ENCODE measurements at places on chromosomes 7 and 10.

- DNase-seq = no peak
Observed at GRCh38 chr7:139893999-139894398, 64.9 kb downstream of the TBXAS1 start.

DNA sequence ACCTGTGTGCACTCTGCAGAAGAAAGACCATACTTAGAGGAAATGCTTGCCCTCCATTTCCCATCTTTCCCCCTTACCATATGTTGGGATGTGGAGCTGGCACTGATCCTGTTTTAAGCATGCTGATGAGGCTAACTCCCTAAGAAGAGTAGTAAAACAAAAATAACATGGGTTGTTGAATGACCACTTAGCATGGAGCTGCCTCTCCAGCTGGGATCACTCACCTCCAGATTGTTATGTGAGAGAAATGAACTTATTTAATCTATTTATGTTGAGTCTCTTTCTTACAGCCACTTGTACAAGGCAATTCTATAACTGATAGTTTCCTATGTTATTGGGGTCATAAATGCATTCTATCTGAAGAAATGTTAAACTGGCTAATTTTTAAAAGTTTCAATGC is 17.0 kb downstream of the CTTNBP2 start:
- no peak for DNase-seq

GRCh38 chr10:114266521-114266920 is 27.5 kb downstream of the VWA2 start:
- no peak for DNase-seq

- DNase-seq = peak; percentile 69
Observed at GRCh38 chr10:125982260-125982948, 86.0 kb downstream of the FANK1 start.

DNA sequence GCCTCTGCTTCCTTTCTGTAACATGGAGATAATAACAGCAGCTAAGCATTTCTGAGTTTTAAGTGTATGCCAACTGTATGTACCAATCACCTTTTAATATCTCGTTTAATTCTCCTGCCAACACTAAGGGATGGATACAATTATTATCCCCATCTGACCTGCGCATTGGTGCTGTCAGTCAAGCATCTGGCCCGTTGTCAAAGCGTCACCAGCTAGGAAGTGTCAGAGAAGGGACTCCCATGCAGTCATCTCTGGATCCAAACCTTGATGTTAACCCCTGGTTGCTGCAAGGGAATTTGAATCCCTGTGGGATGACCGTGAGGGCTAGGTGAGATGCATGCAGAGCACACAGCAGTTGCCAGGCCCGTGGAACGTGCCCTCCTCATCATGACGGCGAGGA is 506.8 kb downstream of the SDK1 start:
- DNase-seq = no peak

DNA sequence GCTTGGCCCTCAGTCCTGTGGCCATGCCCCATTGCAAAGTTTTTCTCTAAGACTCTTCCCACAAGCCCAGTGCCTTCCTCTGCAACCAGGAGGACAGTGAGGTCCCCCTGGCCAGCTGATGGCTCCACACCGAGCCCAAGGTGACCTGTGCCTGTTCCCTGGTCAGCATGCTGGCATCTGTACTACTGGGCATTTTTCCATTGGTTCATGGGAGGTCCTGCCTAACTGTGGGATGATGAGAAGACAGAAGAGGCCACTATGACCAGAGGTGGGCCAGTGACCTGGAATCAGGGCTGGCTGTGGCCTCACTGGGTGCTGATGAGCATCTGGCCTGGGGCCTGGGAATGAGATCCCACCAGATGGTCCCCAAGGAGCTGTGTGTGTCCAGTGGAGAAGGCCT is 20.2 kb downstream of the CALML3 start:
- DNase-seq = no peak

GRCh38 chr7:154867068-154867467 is 135.9 kb downstream of the PAXIP1 start:
- DNase-seq = no peak

DNA sequence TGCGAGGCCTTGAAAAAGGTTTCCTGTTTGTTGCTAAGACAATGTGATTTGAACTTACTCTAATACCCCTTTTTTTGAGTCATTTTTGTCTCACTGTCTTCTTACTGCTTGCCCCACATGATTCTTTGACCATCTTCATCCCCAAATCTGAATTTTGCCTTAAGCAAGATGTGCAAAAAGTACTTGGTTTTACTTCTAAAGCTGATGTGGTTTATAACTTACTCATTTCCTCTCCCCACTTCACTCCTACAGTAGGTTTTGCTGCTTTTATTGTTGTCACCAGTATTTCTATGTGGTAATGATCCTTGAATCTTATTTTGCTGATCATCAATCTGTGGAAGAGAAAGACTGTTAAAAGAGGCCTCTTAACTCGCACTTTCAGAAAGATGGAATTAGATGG is 396.4 kb downstream of the SDK1 start:
- no peak for DNase-seq

- no peak for DNase-seq
Observed at GRCh38 chr10:77949167-77949566, 22.6 kb upstream of the DLG5 start.

DNA sequence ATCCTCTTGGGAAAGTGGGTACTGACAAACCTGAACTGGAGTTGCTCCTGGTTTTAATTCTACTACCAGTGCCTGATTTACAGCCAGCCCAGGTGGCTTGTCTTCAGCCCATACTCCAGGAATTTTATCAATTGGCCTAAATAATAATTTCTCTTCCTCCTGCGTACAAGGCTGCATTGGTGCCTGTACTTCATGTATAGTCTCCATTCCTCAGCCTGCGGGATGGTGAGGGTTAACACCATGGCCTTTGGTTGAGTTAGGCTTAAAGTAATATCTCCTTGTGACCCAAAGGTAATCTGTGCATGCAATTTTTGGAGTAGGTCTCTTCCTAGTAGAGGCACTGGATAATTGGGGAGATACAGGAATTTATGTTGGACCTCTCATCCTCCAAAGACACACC is 5.5 kb upstream of the ZNF117 start:
- DNase-seq = no peak

GRCh38 chr10:132359305-132360040 is 27.5 kb downstream of the LRRC27 start:
- DNase-seq = no peak

DNA sequence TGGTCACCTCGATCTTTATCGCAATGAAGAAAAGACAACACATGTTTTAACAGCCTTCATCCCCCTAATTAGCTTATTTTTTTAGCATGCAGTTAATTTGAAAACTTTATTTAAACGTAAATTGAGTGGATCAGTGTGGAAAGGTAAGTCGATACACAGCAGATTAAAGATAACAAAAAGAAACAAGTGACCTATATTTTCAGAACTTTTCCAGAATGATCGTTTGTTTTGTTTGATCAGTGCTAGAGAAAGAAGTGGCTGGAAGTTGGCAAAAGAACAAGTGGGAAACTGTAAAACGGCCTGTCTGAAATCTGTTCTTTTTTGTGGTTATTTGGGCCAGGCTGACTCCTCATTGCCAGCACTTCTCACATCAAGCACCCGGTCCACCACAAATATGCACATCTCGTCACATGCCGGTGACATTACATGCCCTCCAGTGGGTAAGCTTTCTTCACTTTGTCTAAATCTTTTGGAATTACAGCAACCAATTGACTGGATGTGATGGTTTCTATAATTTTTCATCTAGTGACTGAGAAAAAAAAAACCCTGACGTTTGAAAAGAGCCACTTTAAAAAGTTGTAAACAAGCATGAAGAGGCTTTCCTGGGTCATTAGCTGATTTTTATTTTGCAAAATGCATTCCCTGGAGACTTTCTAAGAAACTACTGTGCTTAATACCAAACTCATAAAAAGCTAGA is 33.2 kb downstream of the C7orf33 start:
- DNase-seq = no peak

DNA sequence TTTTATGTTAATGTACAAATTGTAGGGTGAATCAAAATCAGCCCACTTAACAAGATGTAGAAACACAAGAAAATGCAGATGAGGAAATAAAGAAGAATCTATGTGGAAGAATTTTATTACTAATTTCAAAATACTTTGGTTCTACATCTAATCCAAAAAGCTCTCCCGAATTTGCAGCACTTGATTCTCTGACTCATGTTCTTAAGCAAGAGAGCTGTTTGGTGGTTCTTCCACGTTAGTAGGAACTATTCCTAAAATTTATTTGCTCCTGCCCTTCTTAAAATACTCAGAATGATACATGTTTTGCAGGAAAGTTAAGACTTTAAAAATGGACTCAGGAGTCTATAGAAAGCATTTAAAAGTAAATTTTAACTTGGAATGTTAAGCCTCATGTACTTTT is 91.8 kb downstream of the ZMYND11 start:
- DNase-seq = no peak

DNA sequence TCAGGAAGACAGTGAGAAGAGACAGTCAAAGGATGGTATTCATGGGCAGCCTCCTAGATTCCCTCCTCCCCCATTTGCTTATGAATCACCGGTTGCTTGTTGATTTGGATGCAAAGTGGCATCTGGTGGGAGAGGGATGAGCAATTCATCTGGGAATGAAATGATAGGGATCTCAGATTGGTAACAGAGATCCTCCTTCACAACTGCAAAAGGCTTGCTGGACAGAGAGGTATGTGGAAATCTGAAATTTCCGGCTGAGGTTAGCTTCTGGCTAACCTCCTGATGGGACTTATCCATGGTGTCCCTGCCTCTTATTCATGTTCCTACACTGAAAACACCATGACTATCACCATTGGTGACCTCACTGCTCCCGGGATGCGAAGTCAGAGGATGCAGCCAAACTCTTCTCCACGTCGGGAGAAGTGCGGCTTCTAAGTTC is 48.4 kb upstream of the PODXL start:
- DNase-seq = peak; percentile 43

DNA sequence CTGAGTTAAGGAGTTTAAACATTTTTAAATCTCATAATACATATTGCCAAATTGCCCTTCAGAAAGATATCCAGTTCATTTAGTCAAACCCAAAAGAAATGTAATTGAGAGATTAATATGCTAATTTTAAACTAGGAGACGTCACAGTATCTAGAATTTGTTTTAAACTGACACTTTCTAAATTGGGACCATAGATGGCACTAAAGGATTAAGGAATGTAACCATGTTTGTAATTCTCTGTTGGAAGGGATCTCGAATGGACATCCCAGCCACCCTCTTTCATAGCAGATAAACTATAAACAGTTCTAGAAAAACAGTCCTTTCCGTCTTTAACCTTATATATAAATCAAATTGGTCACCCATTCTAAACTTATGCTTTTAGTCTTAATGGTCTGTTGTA is 30.0 kb upstream of the SAMD9L start:
- DNase-seq = no peak

- no peak for DNase-seq
Observed at GRCh38 chr7:127594490-127594889, 954 bp downstream of the FSCN3 start.

DNA sequence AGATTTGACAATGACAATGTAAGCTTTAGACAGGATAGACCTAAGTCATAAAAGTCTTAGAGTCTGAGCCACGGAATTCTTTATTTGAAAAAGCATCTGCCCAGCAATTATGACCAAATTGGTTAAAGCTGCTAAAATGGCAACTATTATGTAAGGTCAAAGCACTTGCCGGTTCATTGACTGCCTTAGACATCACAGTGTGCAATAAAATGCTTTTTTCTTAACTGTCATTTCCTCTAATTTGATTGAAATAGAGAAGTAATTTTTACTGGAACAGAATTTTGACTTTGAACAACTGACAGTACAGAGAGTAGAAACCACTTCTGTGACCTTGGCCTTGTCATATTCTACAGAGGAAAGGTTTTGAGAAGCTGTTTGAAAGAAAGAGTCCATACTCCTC is 142.9 kb downstream of the THSD7A start:
- DNase-seq = no peak

GRCh38 chr10:69272624-69273023 is 5.7 kb upstream of the HK1 start:
- no peak for DNase-seq

DNA sequence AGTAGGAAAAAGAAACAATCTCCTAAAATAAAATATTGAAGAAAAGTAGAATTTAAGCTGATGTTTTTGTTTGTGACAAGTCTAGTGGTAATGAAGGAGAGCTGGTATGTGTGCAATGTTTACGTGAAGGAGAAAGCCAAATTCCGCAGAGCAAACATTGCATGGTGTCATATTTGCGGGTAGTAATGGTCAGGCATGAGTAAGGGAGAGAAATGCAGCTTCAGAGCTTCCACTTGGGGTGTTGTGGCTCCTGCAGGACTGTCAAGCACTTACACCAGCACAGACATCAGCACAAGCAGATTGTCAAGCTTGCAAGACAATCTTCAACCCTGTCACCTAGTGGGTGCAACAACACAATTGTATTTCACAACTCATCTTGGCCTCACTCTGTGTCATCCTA is 136.5 kb upstream of the ETV1 start:
- DNase-seq = no peak

GRCh38 chr7:156177422-156178055 is 365.3 kb upstream of the SHH start:
- no peak for DNase-seq

DNA sequence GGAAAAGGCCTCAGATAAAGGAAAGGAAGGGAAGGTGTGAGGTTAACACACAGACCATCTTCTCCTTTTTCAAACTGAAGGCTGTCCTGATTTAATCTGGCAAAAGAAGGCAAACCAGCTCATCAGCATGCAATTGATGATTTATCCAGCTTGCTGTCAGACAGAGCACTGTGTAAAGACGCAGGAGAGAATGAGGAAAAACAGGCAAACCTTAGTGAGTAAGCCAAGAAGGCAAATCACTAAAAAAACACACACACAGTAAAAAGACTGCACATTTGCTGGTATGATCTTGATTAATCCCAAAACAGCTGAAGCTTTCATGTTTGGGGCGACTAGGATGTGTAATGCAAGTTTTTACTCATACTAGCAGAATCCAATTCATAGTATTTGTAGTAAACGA is 65.8 kb upstream of the SKAP2 start:
- no peak for DNase-seq

DNA sequence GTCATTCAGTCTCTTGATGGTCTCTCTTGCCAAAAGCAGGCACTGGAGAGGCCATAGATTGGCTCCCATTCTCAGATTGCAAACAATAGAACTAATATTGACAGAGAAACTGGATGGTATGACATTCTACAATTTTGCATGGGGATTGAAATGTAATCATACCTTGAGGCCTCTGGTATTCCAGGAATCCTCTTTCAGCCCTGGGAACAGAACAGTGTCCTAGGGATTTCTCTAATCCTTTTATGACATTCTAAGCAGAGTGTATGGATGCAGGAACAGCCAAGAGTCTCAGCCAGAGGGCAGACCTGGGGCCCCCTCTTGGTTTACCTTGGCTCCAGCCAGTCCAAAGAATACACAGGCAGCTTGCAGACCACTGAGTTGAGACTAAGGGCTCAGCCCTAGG is 206.4 kb downstream of the KCNMA1 start:
- DNase-seq = no peak

DNA sequence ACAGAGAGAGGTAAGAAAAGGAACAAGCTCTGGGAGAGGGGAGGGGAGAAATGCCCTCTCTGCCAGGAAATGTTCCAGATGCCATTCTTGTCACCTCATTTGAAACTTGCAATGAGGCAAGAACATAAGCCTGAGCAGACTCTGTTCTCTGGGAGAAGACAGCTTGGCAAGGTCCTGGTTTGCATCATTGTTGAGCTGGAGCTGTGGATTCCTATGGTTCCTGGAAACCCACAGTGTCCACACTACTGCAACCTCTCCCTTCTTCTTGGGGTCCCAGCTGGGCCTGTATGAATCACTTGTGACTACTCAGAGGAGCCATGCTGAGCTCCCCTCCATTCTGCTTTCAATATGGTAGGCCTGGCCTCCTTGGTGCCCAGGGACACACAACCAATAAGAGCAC is 60.8 kb upstream of the HECTD2 start:
- no peak for DNase-seq

Data from HFF-Myc (cell line).